ENCODE measurements at places on chromosomes 4 and X.

GRCh38 chr4:140286456-140286855, 87.0 kb upstream of the SCOC start:
- DNase-seq, result no peak

DNA sequence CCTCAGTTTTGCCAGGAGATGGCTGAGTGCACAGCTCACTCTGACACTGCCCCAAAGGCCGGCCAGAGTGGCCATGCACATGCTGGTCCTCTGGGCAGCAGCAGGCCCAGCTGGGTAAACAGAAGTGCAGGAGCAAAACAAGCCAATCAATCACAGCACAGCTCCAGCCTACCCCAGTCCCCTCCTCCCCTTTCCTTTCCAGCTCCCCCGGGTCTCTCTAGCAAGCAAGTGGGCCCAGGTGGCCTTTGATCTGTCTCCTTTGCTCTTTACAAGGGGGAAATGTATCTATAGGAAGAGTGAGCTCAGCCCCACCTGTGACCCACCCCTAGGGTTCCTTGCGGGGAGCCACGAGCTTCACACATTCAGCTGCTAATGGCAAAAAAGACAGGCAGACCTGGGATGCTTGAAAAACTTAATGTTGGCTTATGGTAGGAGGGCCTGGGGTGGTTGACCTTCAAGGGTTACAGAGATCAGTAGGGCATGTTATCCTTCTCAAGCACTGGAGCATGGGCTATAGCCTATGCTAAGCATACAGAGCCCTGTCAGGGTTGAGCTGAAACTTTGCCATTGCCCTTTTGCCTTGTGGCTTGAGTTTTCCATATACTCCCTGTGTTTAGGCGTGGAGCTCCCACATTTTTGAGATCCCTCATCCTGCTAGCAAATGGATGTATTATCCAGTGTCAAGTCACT, 57.8 kb upstream of the PLAC1 start:
- DNase-seq, result no peak

DNA sequence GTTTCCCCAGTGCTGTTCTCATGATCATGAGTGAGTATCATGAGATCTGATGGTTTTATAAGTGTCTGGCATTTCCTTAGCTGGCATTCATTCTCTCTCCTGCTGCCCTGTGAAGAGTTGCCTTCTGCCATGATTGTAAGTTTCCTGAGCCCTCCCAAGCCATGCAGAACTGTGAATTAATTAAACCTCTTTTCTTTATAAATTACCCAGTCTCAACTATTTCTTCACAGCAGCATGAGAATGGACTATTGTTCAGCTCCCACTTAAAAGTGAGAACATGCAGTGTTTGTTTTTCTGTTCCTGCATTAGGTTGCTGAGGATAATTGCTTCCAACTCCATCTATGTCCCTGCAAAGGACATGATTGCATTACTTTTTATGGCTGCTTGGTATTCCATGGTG, 311.7 kb upstream of the CTSO start:
- no peak for DNase-seq

GRCh38 chr4:7839856-7840255, 99.8 kb downstream of the AFAP1 start:
- DNase-seq, result no peak

DNA sequence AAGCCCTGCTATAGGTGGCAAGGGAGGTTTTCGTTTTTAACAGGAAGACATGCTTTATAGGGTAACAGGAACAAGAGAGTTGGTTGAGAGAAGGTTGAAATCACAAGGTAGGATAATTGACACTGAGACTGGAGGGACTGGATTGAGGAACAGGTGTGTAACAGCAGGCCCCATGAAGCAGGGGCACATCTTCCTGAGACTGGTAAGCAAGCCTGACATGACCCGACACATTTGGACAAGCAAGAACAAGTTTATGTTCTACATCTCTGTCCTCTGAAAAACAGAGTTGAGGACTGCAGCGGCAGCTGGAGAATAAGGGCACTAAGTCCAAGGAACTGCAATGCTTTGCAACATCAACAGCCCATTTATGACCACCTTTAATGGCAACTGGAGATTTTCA, 5.2 kb downstream of the RPS4X start:
- no peak for DNase-seq

DNA sequence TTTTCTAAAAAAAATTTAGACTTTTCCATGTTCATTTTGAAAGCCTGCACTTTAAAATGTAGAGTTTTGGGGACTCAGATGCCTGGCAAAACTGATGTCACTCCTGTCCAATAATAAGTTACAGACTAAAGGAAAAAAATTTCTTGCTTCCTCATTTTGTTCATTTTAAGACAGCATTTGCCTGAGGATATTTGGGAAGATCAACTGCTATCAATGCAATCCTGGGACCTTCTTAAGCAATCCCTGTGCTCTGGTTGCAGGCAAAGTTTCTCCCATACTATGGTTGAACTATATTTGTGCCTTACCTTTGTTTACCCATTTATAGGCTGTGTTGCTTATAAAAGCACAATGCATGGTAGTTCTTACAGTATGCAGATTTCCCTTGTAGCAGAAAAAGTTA, 280.4 kb downstream of the CFAP47 start:
- DNase-seq, result no peak

GRCh38 chrX:21986596-21986995, 45.5 kb upstream of the PHEX start:
- DNase-seq, result no peak

GRCh38 chr4:177185151-177185550, 124.5 kb upstream of the NEIL3 start:
- no peak for DNase-seq

DNA sequence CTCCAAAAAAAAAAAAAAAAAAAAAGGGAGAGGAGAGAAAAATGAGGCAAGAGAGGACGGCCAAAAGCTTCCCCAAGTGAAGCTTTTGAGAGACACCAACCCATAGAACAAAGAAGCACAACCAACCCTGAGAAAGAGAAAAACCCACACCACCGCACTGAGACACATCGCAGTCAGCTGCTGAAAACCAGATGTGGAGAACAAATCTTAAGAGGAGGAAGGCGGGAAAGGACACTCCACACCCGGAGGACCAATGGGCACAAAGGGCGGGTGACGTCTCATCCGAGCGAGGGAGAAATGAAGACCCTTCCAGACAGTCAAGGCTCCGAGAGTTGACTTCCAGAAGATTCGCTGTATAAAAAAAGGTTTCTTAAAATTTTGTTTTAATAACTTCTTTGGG, 112.1 kb downstream of the AFAP1 start:
- DNase-seq, result no peak

DNA sequence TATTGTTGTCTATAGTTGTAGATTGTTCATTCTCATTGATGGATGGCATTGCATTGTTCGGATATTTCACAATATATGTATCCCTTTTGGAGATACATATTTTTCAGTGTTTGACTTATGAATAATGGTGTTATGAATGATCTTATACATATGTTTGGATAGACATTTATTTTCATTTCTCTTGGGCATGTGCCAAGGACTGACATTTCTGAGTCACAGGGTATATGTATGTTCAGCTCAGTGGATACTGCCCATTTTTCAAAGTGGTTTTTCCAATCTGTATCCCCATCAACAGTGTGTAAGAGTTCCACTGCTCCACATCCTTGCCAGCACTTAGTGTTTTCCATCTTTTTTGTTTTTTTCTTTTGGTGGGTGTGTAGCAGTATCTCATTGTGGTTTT, 45.0 kb upstream of the RAB40AL start:
- no peak for DNase-seq

GRCh38 chr4:80576796-80577195, 241.3 kb downstream of the CFAP299 start:
- no peak for DNase-seq

DNA sequence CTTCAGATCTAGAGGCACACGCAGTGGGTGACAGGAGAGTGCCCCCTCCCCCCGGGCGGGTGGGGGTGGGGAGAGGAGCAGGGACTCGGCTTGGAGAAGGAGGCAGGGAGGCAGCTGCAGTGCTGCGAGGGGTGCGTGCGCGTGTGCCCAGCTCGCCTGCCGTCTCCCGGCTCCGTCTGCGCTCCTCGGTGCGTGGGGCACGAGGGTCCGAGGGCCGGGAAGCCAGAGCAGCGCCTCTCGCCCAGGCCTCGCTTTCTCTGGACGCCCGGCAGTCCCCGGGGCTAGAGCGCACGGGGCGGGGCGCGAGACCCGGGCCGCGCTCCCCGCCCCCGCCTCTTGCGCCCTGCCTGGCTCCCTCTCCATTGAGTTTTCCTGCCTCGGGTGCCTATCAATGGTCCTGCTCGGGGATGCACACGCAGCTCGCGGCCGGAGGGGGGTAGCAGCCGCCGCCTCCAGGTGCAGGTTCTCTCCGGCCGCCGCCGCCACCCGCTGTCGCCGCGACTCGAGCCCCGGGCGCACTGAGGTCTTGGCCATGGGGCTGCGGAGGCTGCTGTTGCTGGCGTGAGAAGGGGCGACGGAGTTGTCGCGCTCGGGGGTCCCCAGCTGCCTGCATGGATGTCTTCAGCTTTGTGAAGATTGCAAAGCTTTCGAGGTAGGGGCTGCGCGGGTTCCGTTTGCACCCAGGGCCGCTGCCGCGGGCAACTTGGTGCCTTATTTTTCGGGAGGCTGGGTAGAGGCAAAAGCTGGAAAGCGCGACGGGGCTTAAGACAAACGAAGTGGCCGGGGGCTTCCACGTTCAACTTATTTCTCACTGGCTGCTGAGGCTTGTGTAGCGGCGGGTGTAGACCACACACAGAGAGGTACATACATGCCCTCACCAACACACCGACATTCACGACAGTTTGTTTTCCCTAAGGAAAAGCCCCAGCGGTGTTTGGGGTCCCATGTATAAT, at the start of gene FRMPD4:
TSS of gene FRMPD4 (plus strand) at position 113 of the 953 bp plus-strand sequence. CDS start at position 612, 499 bp downstream.
- DNase-seq, result no peak

GRCh38 chr4:185794637-185795036, 17.4 kb downstream of the SORBS2 start:
- no peak for DNase-seq

DNA sequence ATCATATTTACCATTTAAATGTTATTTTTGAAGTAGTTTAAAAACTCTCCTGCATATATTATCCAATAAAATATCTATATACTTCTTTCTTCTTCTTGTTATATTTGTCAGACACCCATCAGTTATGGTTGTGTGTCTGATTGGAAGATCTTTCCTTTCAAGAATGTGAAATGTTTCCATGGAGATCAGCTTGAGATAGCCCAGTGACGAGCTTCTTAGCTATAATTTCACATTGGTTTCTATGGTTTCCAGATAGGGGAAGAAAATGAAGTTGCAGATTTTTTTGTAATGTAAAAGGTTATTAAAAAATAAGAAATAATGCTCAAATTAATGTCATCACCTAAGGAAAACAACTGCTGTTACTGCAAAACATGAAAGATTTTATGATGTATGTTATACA, 189.0 kb downstream of the COX7B2 start:
- DNase-seq, result no peak

- no peak for DNase-seq
These were observed 9.6 kb upstream of the MAP7D3 start for GRCh38 chrX:136260776-136261175.

- no peak for DNase-seq
These were observed 298.7 kb upstream of the TENM3 start for GRCh38 chr4:181944527-181944926.

DNA sequence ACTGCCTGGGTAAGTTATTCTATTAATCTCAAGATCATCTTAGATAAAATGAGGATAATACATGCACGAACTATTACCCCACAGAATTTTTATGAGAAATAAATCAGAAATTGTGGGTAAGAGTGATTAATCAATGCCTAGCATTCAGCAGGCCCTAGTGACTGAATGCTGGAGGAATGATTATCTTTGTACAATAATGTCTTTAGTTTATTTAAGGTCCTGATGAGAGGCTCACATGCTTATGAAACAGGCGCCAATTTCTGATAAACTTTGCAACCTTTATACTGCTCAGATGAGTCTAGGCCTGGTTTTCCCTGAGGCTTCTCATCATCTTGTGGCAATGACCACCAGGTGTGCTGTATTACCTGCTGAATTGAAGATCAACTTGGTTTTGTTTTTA, 27.8 kb upstream of the BMP2K start:
- DNase-seq, result no peak

GRCh38 chr4:145278341-145279121, 98.1 kb upstream of the OTUD4 start:
- DNase-seq, result no peak

GRCh38 chrX:150337536-150337935, 25.6 kb upstream of the MAMLD1 start:
- DNase-seq, result no peak

- no peak for DNase-seq
These were observed 46.5 kb downstream of the RAI2 start for GRCh38 chrX:17814557-17814956.

GRCh38 chr4:159227984-159228383, 125.1 kb downstream of the RAPGEF2 start:
- no peak for DNase-seq

DNA sequence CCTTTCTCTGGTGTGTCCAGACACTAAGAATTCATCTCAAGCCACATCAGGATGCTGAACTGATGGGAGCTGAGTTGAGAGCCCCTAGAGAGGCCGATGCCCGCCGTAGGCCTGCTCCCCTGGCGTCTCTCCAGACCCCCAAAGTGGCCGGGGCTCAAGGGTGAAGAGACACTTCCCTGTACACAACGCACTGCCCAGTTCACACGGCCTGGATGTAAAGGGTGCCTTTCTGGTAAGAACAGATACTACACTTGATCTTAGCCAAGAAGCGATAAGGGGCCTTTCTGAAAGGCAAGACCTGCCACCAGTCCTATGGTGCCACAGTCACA, 5.1 kb upstream of the TREX2 start:
- DNase-seq, result no peak

GRCh38 chr4:150247184-150247583, 168.9 kb downstream of the DCLK2 start:
- DNase-seq, result no peak

DNA sequence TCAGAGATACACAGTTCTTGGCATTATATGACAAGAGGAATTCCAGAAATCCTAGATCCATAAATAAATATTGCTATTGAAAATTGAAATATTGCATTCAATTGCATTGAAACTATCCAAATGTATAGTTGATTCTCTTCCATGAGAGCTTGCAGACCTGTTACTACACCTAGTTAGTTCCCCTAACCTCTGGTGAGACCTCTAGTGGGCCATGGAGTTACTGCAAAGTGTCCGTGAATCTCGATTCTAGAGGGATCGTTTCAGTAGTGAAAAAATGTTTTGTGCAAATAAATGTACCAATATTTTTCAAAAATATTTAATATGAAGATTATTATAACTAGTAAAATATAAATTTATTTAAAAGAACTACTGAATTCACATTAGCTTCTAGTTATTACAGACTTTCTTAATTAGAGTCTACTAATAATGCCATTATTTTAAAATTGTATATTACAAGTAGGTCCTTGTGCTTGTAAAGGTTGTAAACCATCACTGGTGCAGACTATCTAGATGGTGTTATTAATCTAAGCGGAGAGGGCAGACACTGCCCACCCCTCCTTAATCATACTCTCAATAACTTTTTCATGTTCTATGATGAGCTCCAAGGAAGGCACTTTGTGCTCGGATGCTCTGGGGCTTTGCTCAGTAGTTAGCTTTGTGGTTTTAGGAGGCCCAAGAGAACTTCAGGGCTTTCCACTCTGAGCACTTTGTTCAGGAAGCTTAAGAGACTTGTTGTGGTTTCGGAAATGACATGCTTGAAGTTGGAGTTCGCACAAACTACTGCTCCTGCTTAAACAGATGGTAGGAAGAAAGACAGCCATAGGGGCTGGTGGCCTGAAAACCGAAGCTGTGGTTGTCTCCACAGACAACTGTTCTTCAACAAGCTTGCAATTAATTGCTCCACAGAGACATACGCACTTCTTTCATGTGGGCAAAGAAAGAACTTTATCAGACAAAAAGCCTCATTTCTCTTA, 42.8 kb downstream of the IL21 start:
- peak; percentile 67 for DNase-seq

- DNase-seq, result peak; percentile 75
These were observed 1.6 kb downstream of the TRPC3 start for GRCh38 chr4:121950212-121950679.
